Activated CD4-positive, alpha-beta T cell treated with anti-CD3 and anti-CD28 coated beads for 4 hours (primary cell): ENCODE measurements at places on chromosomes 3 and 15.

DNA sequence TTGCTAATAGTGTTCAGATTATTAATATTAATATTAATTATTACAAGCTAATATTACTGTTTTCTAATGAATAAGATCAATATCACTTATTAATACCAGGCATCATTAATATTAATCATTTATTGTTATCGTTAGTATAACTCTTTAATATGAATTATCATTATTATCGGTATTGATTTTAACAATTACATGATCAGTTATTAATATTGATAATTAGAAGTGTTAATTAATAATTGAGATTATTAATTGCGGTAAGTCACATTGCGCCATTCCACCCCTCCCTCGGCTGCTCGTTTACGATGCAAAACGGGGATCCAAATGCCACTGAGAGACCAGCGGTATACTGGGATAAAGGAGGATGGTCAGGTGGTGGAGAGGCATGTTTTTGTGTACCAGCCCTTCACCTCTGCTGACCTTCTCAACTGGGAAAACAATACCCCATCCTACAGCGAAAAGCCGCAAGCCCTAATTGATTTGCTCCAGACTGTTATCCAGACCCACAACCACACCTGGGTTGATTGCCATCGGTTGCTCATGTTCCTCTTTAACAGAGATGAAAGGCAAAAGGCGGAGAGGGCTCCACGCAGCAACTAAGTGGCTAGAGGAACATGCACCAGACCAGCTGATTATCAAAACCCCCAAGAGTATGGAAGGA is 28.6 kb upstream of the SSUH2 start:
- DNase-seq, result no peak

GRCh38 chr3:86990734-86991481 is at the start of gene VGLL3:
VGLL3 (minus strand) TSS chr3:86991149; CDS start chr3:86990743, 406 bp downstream.
- DNase-seq, result no peak

- no peak for DNase-seq
Measured at GRCh38 chr3:65619888-65620287, 418.8 kb downstream of the MAGI1 start.

GRCh38 chr3:101902041-101902440 is 52.7 kb downstream of the NFKBIZ start:
- no peak for DNase-seq

- DNase-seq, result no peak
Measured at GRCh38 chr15:74892313-74892712, 2.5 kb downstream of the MPI start.

DNA sequence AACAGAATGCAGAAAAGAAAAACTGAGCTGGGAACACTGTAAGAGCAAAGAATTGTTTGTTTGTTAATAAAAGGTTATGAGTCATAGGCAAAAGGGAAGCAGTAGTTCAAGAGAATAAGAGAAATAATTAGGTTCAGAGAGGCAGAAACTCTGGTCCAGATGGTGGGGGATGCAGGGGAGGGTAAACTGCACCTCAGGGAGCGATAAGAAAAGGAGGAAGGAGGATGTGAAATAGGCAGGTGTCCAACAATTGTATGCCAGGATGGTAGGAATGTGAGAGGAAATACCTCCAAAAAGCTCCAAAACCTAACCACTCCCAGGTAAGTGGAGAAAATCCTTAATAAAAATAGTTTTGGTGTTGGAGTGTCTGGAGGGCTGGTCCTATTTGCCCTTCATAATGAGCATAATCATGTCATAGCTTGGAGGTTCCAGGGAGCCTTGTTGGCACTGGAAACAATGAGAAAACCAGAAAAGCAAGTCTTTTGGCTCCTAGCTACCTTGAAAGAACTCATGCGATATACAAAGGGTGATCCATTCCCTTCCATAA is 405.4 kb upstream of the TBL1XR1 start:
- DNase-seq, result no peak
